NCI-H1436 treated with DMSO at 0.1 percent for 48 hours (cell line): ENCODE measurements at places on chromosomes 11 and 22.

GRCh38 chr22:50720301-50721256, 17.4 kb upstream of the ACR start:
- DNase-seq = no peak

DNA sequence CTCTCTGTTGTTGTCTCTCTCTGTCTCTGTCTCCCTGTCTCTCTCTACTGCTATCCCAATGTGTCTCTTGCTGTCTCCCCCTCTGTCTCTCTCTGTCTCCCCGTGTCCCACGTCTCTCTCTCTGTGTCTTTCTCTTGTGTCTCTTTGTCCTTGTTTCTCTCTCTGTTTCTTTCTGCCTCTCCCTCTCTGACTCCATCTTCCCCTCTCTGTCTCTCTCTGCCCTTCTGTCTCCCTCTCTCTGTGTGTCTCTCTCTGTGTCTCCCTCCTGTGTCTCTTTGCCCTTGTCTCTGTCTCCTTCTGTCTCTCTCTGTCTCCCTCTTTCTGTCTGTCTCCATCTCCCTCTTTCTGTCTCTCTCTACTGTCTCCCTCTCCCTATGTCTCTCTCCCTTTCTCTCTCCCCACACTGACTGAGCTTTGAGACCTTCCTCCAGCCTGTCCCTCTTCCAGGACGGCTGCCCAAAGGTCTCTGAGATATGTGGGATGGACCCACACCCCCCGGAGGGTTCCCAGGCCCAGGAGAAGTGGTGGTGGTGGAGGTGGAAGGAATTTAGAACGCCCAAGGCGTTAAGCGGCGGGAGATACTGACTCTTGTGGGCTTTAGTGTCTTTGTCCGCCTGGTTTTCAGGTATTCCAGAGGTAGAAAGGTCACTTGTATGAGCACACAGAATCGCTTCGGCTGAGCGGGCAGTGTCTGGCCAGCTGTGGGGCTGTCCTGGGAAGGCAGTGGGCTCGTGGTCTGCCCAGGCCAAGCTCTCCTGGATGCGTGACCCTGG, 65.5 kb upstream of the CCND1 start:
- no peak for DNase-seq

DNA sequence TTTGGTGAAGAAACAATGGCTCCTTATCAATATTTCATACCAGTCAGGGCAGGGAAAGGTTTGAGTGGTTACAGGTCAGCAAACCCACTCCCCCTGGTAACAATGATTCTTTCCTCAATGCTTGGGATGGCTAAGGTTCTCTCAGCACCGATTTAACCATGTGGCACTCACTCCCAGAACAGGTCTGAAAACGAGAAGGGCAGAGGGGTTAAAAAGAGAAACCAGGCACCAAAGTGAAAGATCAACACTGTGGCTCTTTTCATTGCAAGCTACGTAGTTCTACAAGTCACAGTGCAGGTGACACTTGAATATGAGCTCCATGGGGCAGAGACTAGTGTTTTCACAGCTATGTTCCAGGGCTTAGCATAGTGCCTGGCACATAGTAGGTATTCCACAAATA, 132.4 kb downstream of the PLEKHA7 start:
- DNase-seq = no peak

GRCh38 chr11:100581318-100581717, 105.8 kb upstream of the ARHGAP42 start:
- DNase-seq = no peak
